ENCODE measurements at places on chromosomes 13 and 19. TPM values are rescaled to one million over a fixed set of nuclear protein-coding genes. Genes with fewer than 3 reads are reported as not detected.

Gene ZNF808
- 17.9 TPM for total RNA-seq

Gene KLK12
- not detected for total RNA-seq

Gene IGSF23
- not detected for total RNA-seq

Gene ZNF431
- total RNA-seq: 3.3 TPM

Gene GPR18
- not detected for total RNA-seq
